Bronchial smooth muscle cell (primary cell): ENCODE measurements at places on chromosomes 2 and 18. TPM values are rescaled to one million over a fixed set of nuclear protein-coding genes. Genes with fewer than 3 reads are reported as not detected.

Gene PRKRA
- total RNA-seq, result 27.7 and 51.1 TPM in 2 replicates

Gene FKBP7
- 52.2 and 56.4 TPM in 2 replicates for total RNA-seq

Gene RIT2
- total RNA-seq, result not detected in 2 replicates

Gene IL36G
- total RNA-seq, result not detected in 2 replicates

Gene ALKAL2
- not detected in 2 replicates for total RNA-seq

Gene GAL3ST2
- 0.09 and 0.16 TPM in 2 replicates for total RNA-seq

Gene CD8B2
- total RNA-seq, result not detected in 2 replicates

Gene ABHD1
- 0.16 TPM in 1 of 2 replicates, not detected in the other for total RNA-seq

Gene LAMA1
- 1.5 and 5.8 TPM in 2 replicates for total RNA-seq

Gene CEP68
- total RNA-seq, result 7.6 and 12.8 TPM in 2 replicates

Gene ANO7
- 0.09 and 0.63 TPM in 2 replicates for total RNA-seq

Gene PAPOLG
- total RNA-seq, result 6.1 and 6.6 TPM in 2 replicates

Gene COX7A2L
- total RNA-seq, result 157 and 183 TPM in 2 replicates

Gene PTH2R
- total RNA-seq, result under 0.01 TPM in 1 of 2 replicates, not detected in the other

Gene TLX2
- 1.4 TPM in 2 replicates for total RNA-seq

Gene CFAP65
- total RNA-seq, result under 0.01 TPM in 1 of 2 replicates, not detected in the other

Gene BABAM2
- 12.8 and 17.2 TPM in 2 replicates for total RNA-seq

Gene POTEI
- under 0.01 TPM in 1 of 2 replicates, not detected in the other for total RNA-seq

Gene RELCH
- 23.2 and 29.1 TPM in 2 replicates for total RNA-seq
